Germinal center (tissue), 1 donor: ENCODE measurements at places on chromosomes 2 and 18.

DNA sequence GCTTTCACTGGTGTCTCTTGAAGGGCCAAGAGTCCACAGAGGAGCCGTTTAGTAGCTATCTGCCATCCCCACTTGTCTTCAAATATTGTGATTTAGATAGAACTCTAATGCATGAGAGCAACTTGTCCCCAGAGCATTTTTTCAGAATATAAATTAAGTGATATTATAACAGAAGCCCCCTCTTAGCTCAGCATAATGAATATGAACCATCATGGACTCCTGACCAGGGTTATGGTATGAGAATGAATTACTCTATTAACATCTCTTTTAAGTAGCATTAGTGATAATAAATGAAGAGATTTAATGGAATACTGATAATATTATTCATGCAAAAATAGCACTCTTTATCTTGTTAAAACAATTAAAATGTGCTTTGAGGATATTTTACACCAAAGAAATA, 709.6 kb downstream of the GALR1 start:
- DNase-seq, result no peak

- DNase-seq, result no peak
Measured at GRCh38 chr2:172847188-172847587, 111.5 kb downstream of the RAPGEF4 start.

- peak; percentile 70 for DNase-seq
Measured at GRCh38 chr2:20411361-20411894, 35.4 kb upstream of the RHOB start.

DNA sequence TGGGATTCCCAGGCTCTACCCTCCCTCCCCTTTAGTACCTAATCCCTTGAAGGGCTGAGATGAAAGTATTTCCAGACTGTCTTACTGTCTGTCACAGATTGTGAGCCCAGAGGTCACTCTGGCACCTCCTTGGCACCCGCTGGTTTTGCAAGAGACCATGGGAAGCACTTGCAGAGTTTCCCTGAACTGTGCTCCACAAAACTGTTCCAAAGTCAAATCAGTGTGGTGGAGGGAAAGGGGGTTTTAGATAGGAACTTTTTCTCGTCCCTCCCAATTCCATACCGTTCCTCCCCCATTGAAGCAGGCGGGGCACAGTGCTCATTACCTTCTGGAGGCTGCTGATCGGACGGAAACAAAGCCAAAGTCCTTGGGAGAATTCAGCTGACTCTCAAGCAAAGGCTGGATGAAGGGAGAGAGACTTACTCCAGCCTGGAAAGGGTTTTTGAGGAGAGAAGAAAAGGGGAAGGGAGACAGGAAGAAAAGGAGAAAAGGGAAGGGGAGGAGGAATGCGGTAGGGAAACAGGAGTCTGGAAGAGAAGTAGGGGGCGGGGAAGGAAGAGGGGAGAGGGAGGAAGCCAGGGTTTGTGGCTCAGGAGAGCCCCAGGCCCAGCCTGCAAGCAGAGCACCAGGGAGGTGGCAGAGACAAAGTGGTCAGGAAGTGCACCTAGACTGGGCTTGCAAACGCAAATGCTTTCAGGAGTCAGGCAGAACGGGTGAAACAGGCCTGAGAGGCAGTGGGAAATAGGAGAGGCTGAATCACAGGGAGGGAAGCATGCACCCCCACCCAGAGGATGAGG, 88.4 kb upstream of the SP3 start:
- DNase-seq, result no peak

- no peak for DNase-seq
Measured at GRCh38 chr18:24396082-24396633, 1.5 kb downstream of the OSBPL1A start.

DNA sequence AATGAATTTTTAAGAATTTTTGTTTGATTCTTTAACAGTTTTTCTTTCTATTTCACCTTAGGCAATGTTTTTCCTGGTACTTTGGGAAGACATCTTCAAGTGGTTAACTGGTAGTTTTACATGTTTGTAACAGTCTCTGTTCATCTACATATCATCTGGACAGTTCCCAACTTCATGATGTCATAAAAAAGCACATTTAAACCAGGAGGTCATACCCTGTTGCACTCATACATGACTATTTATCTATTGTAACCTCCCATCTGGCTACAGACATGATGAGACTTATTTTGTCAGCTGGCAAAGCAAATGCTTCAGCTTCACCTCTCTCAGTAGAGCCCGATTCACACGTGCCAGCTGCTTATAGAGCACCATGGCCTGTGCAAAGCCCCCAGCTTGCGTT, 99.8 kb upstream of the YPEL5 start:
- no peak for DNase-seq

GRCh38 chr18:58572181-58572580, 56.7 kb downstream of the ALPK2 start:
- no peak for DNase-seq

DNA sequence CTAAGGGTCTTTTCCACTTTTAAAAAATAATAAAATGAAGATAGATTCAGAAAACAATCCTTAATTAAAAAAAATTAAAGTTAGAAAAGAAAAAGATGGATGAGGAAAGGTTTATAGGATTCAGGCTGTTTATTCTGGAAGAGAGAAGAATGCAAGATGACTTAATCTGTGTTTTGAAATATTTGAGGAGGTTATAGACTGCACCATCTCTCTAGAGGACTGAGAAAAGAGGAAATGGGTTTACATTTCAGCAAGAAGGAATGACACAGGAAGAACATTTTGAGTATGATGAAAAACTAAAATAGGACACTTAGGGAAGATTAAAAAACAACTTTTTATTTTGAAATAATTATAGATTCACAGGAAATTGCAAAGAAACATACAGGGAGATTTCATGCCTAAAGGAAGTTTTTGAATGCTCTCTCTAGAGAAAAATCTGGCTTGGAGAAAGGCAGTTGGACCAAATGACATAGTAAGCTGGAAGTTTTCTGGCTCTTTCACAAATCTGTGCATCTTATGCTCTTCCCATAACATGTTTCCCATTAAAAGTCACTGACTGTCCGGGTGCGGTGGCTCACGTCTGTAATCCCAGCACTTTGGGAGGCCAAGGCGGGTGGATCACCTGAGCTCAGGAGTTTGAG, 75.0 kb downstream of the CERS6 start:
- no peak for DNase-seq

- no peak for DNase-seq
Measured at GRCh38 chr18:11944252-11944651, 36.1 kb upstream of the MPPE1 start.

GRCh38 chr18:49368161-49368875, 92.1 kb downstream of the DYM start:
- no peak for DNase-seq

DNA sequence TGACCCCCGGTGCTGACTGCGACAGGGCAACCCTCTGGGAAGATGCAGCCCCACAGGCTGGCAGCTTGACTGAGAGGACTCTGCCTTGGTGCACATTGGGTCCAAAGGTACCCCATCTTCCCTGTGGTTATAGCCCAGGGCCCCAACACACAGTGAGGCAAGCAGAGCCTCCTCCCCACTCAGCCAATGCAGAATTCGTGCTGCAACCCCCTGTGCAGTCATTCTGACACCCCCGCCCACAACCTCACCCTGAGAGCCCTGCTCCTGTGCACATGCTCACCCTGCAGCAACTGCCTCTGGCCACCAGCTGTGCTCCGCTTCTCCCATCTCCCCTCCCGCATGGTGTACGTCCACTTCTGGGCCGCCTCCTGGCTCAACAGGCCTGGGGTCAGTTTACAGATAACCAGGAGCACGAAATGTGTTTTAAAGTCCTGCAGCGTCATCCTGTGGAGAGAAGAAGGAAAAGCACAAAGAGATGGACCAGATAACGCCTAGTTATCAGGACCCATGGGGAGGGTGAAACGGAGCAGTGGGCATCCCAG, 24.4 kb downstream of the CAPN14 start:
- DNase-seq, result no peak

DNA sequence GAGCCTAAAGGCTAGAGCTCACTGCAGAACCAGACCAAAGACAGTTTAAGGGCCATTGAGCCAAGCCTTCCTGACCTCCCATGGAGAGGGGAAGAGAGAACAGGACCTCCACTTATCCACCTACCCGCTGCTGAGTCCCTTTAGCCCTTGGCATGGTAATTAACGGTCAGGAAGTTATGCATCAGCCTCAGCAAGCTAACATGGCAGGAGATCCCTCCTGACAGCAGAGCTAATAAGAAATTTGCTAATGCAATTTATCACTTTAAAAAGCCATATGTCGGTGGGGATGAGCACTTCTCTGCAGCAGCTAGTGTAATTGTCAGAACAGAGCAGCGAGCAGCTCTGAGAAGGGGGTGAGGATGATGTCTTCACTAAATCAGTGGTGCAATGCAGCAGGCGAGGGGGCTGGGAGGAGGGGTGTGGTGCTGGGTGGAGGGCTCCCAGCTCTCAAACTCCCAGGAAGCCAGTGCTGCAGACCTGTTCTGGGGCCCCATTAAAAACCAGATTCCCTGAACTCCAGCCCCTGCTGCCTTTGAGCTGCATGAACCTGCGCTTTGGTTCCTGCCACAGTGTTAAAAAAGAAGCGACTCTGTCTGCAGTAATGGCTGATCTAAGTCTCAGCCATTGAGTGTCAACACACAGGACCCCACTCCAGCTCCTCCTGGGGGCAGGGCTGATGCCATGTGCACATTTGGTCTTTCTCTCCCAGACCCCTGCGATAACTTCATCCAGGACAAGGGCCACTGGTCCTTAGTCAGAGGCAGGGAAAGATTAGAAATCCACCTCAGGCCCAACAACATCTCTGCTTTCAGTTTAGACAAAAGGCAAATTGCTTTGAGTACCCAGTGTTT, 84.2 kb upstream of the STPG4 start:
- no peak for DNase-seq

DNA sequence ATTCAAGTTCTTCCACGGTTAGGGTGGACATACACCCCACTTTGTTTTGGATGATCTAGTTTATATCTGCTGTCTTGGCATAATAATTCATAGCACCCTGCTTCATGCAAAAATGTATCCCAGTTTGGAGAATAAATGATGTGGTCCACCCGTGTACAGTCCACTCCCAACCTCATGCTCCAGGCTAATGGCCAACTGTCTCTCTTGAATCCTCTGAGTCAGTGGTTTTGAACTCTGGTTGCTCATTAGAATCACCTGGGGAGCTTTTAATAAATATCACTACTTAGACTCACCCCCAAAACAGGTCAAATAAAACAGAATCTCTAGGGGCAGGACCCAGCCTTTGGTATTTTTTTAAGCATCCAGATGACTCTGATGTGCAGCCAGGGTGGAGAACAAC, 78.5 kb downstream of the SDC1 start:
- no peak for DNase-seq

DNA sequence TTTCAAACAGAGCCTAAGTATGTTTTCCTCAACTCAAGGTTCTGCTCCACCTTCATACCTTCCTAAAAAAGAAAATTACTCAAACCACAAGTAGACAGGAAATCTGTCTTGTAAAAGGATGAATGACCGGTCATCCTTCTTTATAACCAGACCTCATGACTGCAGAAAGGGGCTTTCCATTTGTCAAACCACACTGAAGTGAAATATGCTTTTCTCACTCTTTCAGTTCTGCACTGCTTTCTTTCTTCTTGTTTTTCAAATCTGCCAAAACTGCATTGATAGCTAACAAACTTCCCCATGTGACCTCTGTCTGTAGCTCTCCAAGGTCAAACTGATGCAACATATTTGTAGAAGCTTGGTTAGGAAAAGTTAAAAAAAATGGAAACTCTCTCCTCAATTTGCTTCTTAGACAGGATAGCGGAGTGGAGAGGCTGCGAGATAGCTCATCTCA, 308.9 kb upstream of the CCDC68 start:
- DNase-seq, result peak; percentile 16

DNA sequence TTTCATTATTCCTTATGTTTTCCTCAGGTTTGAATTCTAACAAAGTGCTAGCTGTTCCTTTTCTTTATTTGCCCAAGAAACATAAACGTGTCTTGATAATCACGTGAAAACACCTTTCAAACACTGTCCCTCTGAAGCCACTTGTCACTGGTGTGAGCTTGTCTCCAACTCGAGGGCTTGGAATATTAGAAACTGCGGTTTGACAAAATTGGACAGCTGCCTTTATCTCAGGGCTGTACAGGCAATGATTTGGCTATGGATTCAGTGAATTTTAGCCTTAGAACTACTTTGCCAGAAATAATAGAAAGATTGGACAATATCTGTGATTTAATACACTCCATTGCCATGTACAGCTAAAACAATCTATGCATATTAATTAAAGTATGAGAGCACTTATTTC, 763.0 kb upstream of the ACVR2A start:
- no peak for DNase-seq

GRCh38 chr2:105640246-105640645, 104.5 kb upstream of the NCK2 start:
- no peak for DNase-seq

GRCh38 chr18:74718312-74718711, 120.6 kb downstream of the ZNF407 start:
- DNase-seq, result no peak

- DNase-seq, result no peak
Measured at GRCh38 chr18:25231327-25231691, 120.7 kb downstream of the ZNF521 start.

- DNase-seq, result no peak
Measured at GRCh38 chr2:197673606-197674005, 1.8 kb downstream of the RFTN2 start.

DNA sequence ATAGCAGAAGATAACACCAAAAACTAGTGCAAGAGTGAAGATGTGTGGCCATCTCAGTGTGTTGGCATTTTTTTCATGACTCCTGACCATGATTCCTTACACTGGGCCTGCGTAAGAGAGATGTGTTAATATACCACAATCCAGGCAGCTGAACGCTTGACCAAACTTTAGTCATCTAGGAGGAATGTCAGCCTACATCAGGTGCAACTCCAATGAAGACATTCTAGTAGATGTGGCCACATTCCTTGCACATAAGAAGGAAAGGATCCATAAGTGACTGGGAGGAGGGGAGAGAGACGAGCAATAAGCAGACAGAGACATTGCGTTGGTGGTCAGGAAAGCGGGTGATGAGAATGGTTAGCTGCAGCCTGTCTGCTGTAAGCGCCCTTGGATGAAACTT, 42.6 kb downstream of the CYRIA start:
- no peak for DNase-seq

DNA sequence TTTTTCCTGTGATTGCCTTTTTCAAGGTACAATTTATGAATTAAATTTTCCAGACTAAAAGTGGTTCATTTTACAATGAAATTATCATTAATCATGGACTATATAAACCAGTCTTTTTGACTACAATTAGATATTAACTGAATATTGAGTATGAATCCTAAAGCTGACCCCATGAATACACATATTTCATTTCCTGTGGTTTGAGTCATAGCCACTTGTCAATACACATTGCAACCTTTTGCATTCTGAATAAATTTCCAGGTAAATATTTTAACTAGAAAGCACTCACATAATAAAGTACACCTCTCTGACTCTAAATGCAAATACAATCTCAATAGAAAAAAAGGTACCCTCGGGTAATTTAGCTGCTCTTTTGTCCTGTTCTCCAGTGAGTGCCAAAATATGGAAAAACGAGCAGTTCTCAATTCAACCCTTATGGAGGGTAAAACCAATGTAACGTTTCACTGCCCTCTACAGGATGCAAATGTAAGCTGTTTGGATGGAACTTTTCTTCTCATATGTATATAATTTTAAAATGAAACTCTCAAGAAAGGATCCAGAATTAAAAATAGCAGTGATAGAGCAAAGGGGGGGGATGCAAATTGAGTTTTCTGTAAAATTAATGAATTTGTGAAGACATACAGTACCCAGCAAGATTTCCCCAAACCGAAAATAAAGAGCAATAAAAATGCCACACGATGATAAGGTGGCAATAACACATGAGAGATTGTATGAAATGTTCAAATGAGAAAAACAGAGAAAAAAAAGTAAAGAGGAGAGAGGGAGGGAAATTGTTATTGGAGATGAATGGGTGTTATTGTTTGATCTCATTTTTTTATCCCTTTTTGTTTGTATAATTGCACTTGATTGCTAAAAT, 1795.7 kb upstream of the PIK3C3 start:
- DNase-seq, result no peak
